ENCODE measurements at places on chromosomes 11 and 22.

- no peak for DNase-seq
Observed at GRCh38 chr22:45754822-45755221, 83.2 kb downstream of the ATXN10 start.

GRCh38 chr11:59779487-59779886 is 24.3 kb downstream of the STX3 start:
- DNase-seq: no peak

GRCh38 chr11:116279511-116279910 is 493.3 kb downstream of the BUD13 start:
- DNase-seq: no peak

DNA sequence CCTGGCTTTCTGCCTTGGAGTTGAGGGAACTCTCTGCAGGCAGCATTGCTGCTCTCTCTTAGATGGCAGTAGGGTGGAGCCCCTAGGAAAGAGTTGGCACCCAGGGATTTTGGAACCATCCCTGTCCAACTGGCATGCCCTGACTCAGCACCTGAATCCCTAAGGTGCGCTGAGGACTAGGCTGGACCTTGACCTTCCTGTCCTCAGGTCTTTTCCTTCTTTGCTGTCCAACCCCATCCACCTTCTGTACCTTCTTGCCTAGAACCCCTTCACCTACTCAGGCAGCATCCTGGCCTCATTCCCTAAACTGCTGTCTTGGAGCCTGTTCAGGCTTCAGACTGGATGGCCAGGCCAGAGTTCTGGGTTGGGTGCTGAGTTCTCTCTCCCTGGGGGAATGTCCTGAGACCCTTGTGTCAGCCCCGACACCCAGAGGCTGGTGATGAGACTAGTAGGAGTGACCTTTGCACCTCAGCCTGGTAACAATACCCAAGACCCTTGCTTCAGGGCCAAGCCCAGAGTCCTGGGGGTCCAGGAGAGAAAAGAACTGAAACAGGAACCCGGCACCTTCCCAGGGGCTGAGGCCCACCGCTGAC is 2.5 kb upstream of the POLD4 start:
- DNase-seq: no peak

DNA sequence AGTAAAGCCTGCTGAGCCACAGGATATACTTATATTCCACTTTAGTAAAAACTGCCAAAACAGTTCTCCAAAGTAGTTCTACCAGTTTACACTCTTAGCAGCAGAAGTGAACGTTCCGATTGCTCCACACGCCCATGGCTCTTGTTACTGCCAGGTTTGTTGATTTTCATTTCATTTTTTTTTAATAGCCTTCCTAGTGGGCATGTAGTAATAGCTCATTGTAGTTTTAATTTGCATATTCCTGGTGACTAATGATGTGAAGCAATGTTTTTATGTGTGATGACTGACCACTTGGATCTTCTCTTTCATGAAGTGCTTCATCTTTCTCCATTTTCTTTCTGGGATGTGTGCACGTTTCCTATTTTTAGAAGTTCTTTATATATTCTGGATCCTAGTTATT is 4.8 kb upstream of the C11orf97 start:
- DNase-seq: no peak

GRCh38 chr11:69050592-69051380 is 2.1 kb downstream of the TPCN2 start:
- DNase-seq: no peak

- DNase-seq: no peak
Observed at GRCh38 chr11:13487661-13488030, 8.2 kb downstream of the PTH start.

GRCh38 chr11:36577859-36578258 is 10.1 kb downstream of the RAG1 start:
- no peak for DNase-seq

DNA sequence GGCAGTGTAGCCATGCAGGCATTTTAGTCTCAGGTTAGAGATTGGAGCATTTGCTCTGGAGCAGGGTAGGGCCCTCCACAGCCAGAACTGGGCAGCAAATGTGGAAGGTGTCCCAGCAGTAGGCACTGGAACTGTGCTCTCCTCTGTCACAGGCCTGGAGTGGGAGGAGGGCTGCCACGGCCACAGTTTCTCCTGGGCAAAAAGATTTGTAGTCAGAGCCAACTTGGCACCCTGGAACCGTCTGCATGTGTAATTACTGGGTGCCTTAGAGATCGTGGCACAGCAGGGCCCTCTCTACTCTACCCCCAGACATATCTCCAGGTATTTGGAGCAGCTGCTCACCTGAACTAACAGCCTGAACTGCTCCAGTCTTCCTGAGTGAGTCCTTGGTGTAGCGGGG is 93.7 kb downstream of the ZC3H12C start:
- DNase-seq: no peak

GRCh38 chr11:10314199-10315072 is 9.6 kb downstream of the ADM start:
- DNase-seq: peak; percentile 35

DNA sequence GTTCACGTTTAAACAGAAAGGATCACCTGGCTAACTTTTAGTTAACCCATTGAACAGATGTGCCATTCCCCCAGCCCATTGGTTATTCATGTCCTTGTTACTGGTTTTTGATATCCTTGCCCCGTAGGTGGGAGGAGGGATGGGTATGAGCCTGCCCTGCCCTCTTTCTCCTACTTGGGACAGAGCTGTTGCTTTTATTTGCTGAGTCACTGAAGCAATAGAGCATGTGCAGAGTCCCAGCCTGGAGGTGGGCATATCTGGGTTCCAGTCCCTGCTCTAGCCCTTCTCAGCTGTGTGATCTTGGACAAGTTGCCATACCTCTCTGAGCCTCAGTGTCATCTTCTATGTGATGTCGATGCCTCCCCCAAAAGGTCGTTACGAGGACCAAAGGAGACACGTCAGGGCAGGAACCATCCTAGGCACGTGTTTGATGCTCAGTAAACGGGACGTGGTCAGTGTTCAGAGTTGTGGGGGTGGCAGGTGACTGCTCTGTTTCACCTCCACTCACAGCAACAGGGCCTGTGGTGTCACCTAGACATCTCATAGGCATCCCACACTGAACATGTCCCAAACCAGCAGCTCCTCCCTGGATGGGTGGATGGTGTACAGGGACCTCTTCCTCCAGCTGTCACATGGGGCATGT is 61.0 kb downstream of the BMAL1 start:
- DNase-seq: peak; percentile 78

DNA sequence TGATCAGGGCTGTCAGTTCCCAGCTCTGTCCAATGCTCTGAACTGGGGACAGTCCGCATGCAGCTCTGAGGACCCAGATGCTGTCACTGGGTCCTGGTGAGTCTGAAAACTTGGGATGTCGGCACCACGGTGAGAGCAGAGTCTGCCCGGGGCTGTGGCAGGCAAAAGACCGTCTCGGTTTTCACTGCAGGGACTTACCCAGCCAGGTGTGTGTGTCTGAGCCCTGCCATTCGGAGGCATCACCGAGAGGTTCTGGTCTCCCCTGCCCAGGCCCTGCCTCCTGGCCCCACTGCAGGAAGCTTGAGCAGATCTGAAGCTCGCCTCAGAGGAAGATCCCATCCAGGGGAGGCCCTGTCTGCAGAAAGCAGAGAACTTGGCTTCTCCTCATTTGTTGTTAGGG is 5.2 kb downstream of the TP53AIP1 start:
- no peak for DNase-seq

DNA sequence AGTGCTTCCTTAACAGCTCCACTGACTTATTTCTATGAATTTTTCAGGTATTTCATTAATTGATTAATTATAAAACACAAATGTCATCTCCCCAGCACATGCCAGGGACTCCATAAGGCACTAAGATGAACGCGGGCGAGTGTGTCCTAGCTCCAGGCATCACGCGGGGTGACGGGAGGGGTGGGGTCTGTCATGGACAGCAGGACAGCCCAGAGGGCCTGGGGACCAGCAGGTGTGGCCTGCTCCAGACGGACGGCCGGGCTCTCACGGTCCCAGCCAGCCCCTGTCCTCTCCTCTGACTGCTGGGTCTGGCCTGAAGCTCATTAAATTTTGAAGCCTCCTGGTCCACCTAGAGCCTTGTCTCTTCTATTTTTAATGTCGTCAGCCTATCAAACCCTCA is 531.1 kb downstream of the BRD1 start:
- DNase-seq: no peak

GRCh38 chr11:44083906-44084305 is 11.6 kb upstream of the EXT2 start:
- DNase-seq: no peak

DNA sequence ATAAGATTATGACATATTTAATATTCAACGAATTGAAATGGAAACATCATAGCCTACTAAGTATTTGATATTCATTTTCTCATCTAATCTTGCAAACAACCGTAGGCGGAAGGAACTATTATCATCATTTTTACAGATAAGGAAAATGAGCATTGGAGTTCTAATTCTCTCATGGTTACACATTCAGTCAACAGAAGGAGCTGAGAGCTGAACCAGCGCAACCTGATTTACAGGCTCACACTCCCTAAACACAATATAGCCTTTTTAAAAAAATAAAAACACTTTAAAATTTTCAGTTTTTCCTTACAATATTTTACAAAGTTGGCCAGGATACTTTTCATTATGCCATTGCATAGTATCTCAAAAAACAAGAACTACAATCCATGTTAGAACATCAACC is 74.8 kb downstream of the APOL5 start:
- no peak for DNase-seq

DNA sequence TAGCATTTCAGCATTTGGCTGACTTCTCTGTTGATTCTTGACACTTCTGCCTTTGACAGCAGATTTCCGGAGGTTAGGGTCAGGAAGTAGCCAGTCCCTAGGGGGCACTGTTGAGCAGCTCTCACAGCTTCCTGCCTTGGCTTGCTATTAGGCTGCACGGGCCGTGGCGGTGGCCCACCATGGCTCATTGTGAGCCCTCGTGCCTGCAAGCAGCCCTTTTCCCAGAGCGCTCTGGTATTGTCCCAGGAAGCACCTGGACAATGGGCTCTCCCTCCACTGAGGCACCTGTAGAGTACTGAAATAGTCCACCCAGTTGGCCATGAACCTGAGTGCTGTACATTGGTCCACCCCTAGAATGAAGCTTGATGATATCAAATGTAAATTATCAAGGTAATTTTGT is 100.2 kb upstream of the GAL start:
- DNase-seq: peak; percentile 80

GRCh38 chr11:17607591-17608570 is 60.8 kb downstream of the OTOG start:
- DNase-seq: no peak

GRCh38 chr11:62965574-62965973 is 19.2 kb downstream of the SLC22A6 start:
- no peak for DNase-seq

DNA sequence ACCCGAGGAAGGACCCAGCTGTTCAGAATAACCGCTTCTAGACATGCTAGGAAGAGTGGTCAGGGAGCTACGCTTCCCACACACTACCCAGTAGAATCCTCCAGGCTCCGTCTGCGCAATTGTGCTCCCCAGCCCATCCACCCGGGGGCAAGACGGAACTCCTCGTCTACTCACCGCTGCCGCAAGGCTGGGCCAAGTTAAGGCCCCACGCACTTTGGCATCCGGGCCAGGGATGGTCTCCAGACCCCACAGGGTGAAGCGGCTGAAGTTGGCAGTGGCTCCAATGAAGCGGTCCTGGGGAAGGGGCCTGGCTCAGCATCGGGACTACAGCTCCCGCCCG is 757 bp downstream of the RNASEH2C start:
- DNase-seq: peak; percentile 53

DNA sequence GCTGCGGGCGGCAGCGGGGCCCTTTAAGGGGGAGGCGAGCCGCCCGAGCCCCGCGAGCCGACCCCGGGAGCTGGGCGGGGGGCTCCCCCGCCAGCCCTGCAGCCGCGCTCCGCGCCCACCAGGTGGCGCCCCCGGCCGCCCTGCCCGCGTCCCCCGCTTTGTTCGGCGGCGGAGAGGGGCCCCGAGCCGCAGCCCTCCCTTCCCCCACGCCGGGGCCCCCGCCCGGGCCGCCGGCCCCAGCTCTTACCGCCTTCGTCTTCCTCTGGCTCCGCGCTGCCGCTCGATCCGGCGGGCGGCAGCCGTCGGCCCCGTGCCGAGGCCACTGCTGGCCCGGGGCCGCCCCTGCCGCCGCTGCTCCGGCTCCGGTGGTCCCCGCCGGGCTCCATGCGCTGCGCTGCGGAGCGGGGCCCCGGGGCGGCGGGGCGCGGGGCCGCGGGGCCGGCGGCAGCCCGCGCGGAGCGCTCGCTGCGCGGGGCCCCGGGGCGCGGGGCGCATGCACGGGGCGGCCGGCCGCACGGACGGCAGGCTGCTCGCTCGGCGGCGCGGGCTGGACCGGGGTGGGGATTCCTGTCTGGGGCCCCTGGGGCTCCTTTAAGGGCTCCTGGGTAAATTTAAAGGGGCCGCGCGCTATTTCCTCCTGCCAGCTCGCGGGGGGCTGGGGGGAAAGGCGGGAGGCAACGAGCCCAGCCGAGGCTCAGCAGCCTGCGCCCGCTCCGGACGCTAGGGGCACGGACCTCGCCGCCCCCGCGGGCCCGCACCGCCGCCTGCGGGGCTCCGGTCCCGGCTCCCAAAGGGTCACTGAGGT is at the start of gene ZFTA:
TSS of gene ZFTA (minus strand) at position 539 of the 805 bp plus-strand sequence. CDS start at position 386, 153 bp downstream.
- DNase-seq: peak; percentile 71

GRCh38 chr22:49499433-49500075 is 328.1 kb downstream of the BRD1 start:
- DNase-seq: no peak

DNA sequence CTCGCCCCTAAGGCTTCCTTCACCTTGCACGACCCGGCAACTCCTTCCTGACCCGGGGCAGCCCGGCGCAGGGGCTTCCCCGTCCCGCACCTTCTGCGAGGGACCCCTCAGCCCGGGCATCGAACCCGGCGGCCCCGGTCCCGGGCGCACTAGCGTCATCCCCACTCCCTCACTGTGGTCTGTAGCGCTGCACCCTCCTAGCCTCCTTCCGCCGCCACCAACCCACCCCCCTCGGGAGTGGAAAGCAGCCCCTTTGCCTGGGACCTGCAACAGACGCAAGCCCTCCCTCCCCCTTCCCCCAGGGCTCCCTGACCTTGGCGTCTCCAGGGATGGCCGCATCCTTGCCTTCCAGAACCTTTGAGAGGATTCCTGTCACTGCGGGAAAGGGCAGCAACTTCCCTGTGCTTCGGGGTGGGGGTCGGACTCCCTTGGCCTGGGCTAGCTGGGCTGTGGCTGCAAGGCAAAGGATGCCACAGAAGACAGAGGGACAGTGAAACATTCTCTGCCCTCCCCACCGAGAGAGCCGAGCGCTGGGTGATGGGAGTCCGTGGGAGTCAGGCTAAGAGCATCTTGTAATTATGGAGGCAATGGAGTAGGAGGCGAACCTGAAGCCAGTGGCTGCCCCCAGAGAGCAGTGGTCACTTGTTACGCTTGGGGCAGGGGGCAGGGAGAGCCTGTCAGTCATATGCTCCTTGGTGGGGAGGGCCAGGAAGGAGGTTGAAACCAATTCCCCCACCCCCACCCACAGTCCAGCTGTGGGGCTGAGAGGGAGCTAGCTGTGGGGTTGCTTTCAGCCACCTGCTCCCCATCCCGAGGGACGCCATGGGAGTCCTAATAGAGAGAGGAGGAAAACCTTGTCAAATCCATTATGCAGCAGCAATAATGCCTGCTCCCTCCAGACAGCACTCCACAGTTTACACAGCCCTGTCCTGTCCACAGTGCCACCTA is 920 bp downstream of the TMEM132A start:
- no peak for DNase-seq

Measured in activated CD8-positive, alpha-beta T cell treated with anti-CD3 and anti-CD28 coated beads for 36 hours (primary cell).